ENCODE measurements at places on chromosomes 1 and 21.

- no peak for DNase-seq
These were observed 69.8 kb downstream of the ITGB3BP start for GRCh38 chr1:63453232-63453631.

- no peak for DNase-seq
These were observed 17.2 kb downstream of the DAP3 start for GRCh38 chr1:155706139-155706538.

GRCh38 chr21:32994305-32994704 is 31.4 kb upstream of the OLIG2 start:
- no peak for DNase-seq

DNA sequence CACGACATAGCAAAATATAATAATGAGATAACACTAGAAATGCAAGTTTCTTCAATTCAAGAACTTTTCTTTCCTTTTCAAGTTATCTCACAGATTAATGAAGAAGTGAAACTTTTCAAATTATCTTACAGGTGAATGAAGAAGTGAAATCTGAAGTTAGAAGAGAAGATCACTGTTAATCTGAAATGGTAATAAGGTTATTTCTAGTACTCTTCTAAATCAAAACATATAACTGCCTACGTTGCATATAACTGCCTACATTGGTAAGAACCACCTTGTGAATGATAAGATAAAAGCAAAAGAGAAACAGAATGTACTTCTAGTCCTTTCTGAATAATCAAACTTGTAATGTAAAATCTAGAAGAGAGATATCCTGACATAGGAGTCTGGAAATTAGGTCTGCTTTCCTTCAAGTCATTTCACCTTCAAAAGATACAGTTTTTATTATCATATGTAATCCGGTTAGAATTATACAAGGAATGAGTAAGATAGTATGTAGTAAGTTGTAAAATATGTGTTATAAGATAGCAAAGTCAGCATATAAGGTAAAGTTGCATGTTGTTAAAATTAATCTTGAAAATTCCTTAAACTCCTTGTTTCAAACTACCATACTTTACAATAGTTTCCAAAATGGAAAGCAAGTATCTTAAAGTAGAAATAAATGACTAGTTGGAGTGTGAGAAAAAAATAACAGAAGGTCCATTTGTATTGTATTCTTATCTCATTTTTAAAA is 522.4 kb upstream of the ZRANB2 start:
- no peak for DNase-seq

- DNase-seq, result no peak
These were observed 1.1 kb downstream of the PUSL1 start for GRCh38 chr1:1309251-1310108.

GRCh38 chr1:228145463-228146416 is 4.0 kb upstream of the GJC2 start:
- DNase-seq, result no peak

- no peak for DNase-seq
These were observed 14.6 kb upstream of the JAK1 start for GRCh38 chr1:64980745-64981600.

GRCh38 chr1:171852272-171852671 is 11.0 kb downstream of the DNM3 start:
- DNase-seq, result no peak

- no peak for DNase-seq
These were observed 17.6 kb downstream of the NES start for GRCh38 chr1:156659661-156659987.

GRCh38 chr1:178551940-178552339 is 39.0 kb downstream of the TEX35 start:
- DNase-seq, result no peak

GRCh38 chr1:59977075-59977410 is 50.5 kb upstream of the CYP2J2 start:
- DNase-seq, result no peak

GRCh38 chr1:89589515-89589914 is 43.4 kb upstream of the LRRC8C start:
- no peak for DNase-seq

GRCh38 chr1:17039522-17039921 is 14.3 kb downstream of the SDHB start:
- DNase-seq, result no peak

- DNase-seq, result peak; percentile 10
These were observed 283.4 kb downstream of the ASTN1 start for GRCh38 chr1:176880955-176881595.

DNA sequence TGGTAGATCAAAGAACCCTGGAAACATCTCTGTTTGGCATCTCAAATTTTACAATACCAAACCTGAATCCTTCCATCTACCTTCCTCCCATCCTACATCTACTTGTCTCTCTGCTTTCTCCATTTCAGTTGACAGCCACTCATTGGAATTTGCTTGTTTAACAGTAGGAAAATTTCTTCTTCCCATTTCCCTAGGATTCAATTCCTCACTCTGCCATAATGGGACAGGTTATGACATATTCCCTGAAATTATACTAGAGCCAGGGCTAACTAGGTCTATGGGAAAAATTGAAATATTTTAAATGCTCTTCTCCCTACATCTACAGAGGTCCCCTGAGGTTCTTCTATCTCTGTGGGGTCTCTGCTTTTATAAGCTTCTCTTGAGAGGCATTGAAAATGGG is 257.7 kb downstream of the KCNH1 start:
- DNase-seq, result no peak

- DNase-seq, result no peak
These were observed 15.4 kb upstream of the OTUD3 start for GRCh38 chr1:19866758-19867157.

DNA sequence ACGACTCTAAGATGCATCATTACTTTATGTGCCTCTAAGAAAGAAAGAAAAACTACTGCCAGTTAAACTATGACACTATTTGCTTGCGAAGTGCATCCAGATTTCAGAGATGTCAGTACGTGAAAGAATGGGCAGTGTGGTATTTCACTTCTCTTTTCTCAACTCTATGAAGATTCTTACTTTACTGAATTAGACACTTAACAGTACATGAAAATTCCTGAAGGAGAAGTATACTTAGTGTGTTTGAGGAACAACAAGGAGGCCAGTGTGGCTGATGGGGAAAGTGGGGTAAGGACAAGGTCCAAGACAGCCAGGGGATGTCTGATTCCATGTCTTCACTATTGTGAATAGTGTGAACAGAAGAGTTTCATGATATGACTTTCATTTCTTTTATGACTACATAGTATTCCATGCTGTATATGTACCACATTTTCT is 53.9 kb upstream of the HSD17B7 start:
- no peak for DNase-seq

- DNase-seq, result no peak
These were observed 30.8 kb downstream of the PLEKHO1 start for GRCh38 chr1:150180474-150180873.

GRCh38 chr1:223770621-223771315 is 58.4 kb downstream of the CAPN2 start:
- no peak for DNase-seq

- no peak for DNase-seq
These were observed 28.0 kb upstream of the RNF2 start for GRCh38 chr1:185017338-185017737.

DNA sequence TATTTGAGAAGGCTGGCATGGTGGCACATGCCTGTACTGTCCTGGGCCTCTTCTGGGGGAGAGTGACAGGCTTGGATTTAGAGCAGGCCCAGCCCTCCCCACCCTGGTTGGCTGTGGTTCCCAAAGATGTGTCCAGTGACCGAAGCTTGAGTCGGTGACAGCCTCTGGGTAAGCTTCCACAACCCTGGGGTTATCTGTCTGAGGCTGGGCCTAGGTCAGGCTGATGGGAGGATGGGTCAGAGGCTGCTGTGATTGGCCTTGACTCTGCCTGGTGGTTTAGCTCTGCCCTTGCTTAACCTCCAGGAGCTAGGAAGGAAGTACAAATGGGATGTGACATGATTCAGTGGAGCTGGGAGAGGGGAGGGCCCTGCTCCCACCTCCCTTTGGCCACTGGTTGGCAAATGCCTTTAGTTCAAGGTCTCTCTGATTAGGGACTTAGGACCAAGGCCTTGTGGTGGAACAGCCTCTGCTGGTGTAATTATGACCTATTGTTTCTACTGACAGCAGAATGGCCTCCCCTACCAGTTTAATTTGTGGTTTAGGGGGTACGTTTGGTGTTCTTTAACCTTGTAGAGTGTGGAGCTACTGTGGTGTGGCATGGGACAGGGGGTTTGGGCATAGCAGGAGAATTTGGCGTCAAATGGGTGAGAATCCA is 16.6 kb downstream of the NUDC start:
- no peak for DNase-seq

- no peak for DNase-seq
These were observed 28.3 kb upstream of the RAB3GAP2 start for GRCh38 chr1:220300442-220301121.

- DNase-seq, result no peak
These were observed 1039.4 kb upstream of the B3GALT2 start for GRCh38 chr1:194225821-194226220.

- no peak for DNase-seq
These were observed 42.4 kb upstream of the RUNX1 start for GRCh38 chr21:35091496-35091895.

DNA sequence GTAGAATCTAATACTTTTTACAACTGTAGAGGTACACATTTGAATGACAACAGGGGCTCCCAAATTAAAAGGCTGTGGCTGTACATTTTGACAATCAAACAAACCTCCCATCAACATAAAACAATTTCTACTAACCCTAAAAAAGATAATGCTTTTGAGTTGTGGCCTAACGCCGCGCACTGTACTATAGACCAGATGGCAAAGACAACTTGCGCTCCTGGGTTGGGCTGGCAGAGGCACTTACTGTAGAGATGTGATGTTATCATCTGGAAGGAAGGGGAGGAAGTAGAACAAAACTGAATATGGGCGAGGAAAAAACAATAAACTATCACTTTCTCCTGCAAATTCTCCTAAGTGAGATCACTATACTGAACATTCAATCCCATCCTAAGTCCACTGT is 26.1 kb downstream of the SPRTN start:
- DNase-seq, result no peak

GRCh38 chr1:84327830-84328229 is 26.3 kb downstream of the SAMD13 start:
- no peak for DNase-seq

DNA sequence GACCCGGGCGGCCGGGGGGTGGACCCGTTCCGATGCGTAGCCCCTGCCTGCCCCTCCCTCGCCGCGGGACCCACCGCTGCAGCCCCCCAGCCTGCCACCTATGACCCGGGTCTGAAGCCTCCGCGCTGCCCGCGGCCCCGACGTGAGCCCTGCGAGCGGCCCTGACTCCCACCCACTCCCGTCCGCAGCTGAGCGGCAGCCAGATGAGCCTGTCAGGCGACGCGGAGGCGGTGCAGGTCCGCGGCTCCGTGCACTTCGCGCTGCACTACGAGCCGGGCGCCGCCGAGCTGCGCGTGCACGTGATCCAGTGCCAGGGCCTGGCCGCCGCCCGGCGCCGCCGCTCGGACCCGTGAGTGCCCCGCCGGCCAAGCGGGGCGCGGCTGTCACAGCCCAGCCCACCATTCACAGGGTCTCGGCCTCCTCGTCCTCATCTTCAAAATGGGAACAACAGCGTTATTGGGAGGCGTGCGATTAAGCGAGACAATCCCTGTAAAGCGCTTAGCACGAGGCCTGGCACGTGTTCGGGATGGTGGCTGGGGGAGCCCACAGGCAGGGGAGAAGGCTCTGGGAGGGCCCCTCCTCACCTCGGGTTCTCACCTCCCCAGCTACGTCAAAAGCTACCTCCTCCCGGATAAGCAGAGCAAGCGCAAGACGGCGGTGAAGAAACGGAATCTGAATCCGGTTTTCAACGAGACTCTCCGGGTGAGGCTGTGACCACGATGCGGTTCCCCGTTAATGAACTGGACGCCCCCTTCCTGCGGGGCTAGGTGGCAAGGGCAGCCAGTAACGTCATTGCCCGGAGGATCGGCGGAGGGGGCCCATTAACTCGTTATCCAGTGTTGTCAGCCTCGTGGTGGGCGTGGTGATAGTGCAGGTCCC is 8.2 kb downstream of the SYTL1 start:
- no peak for DNase-seq

DNA sequence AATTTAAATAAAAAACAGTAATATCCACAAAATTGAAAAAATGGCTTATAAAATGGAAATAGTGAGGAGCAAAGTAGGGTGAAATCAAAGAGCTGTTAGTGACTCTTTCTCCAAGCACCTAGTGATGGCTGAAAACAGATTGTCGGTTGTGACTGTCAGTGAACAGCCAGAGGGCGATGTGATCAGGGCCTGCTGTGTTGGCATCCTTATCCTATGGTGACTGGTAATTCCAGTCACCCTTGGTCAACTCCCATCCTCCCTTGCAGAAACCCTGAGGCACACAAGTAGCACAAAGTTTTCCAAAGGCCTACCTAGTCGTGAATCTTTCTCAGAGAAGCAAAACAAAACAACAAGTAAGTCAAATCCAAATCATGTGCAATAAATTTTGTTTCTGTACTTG is 599.8 kb upstream of the CXADR start:
- no peak for DNase-seq

- no peak for DNase-seq
These were observed 1.7 kb downstream of the DHCR24 start for GRCh38 chr1:54885237-54885679.

DNA sequence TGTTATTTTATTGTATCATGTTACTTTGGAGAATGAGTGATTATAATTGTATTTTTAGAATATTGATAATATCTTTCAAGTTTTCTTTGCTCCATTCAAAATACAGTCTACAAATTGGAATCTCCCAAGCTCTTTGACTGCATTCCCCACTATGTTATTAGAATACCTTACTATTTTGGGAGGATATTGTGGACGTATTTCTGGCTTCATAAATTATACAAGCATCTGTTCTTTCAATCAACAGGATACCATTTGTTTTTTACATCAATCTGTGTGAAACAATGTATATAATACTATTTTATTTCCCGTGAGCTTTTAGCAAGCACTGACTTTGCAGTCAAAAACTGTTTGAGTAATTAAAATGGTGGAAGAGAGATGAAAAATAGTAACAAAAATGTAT is 226.5 kb downstream of the PTPRC start:
- no peak for DNase-seq

GRCh38 chr1:164914208-164914607 is 355.2 kb downstream of the PBX1 start:
- DNase-seq, result no peak

GRCh38 chr1:195831789-195832188 is 776.5 kb downstream of the KCNT2 start:
- no peak for DNase-seq

GRCh38 chr1:3463891-3464648 is 9.6 kb downstream of the ARHGEF16 start:
- no peak for DNase-seq

DNA sequence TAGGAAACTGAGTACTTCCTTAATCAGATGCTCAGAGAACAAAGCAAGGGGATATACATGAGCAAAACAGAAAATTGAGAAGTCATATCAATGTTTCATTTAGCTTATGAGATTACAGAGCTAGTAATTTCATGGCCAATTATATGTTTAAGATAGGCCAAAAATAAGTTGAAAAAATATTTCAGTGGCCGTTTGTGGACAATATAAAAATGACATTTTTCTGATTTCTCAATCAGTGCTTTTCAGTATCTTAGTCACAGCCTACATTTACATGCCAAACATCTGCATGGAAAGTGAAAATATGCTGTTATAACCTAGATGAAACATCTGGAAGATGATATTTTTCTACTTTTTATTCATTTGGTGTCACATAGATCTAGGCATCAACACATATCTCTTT is 192.5 kb downstream of the HLX start:
- DNase-seq, result no peak
